HFFc6 (cell line): ENCODE measurements at places on chromosomes 2 and 18. TPM values are rescaled to one million over a fixed set of nuclear protein-coding genes. Genes with fewer than 3 reads are reported as not detected.

The FAHD2A gene
- 26.4 to 27.2 TPM (median 26.8 TPM) in 3 replicates for total RNA-seq

DNA sequence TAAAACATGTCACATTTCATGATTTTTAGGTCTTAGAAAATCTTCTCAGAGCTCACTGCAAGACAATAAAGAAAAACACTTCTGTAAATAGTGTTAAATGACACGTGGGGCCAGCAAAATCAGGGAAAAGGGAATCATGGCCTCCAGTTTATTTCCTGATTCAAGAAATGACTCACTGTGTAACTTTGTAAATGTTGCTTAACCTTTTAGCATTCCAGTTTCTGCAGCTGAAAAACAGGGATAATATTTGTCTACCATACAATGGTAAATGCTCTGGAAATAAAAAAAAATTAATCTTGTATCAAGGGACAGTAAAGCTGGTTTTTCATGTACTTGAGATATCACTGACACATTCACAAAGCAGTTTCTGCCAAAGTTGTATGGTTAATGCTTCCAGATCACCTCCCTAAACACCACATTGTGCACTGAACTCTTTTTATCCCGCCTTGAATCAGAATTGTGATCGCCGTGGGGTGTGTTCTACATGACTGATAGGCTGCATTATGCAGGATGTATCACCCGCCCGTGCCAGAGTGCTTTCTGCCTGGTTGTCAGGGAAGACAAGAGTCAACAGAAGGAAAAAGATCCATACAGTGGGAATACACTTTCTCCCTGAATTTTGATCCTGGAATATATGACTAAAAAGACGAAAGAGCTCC, 238.8 kb downstream of the IKZF2 start:
- DNase-seq: peak; percentile 57

GRCh38 chr2:46779447-46779941, 136.1 kb downstream of the MCFD2 start:
- no peak for DNase-seq

DNA sequence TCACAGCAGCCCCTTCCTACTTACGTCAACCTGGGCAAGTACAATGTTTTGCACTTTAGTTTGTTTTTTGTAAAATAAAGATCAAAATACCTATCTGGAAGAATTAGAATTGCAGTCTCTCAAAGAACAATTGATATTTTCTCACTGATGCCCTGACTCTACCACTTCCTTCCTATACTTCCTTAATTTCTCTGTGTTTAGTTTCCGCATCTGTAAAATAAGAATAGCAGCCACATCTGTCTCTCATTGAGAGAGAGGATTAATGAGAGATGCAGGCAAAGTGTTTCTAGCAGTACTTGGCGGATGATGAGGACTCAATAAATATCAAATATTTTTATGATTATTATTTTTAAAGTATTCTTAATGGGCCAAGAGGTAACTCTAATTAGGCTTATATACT, 122.6 kb upstream of the PIEZO2 start:
- DNase-seq: no peak

DNA sequence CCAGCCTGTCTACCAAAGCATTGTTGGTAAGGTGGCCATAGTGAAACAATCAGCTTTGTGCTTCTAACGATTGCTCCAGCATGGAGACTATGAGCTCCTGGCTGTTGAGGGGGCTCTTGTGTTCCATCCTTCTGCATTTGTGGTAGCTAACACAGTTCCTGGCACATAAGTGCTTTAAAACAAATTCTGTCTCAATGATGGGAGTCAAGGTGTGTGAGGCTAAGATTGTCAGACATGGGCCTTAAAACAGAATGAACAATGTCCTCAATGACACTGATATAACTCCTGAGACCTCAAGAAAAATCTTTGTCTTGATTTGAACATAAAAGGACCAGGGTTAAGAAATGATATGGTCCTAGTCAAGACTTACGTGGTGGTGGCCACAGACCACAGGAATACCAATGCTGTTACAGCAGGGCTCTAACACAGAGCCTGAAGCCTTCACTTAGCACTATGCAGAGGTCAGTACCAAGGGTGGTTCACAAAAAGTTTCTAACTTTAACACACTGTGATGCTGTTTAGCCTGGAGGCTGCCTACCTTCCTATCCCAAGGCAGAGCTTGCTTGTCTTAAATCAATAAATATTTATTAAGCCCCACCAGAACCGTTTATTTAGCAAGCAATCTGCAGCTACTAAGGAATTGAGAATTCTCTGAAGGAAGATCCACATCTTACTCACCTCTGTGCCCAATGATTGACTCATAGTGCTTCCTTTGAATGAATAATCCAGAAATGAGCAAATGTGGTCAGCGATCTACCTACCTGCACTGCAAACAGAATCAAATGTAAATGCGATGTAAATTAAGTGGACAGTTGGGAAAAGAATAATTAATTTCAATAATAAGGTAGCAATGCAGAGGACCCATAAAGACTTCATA, 35.1 kb downstream of the EVA1A start:
- DNase-seq: peak; percentile 43

GRCh38 chr2:61689568-61689967, 151.4 kb upstream of the XPO1 start:
- no peak for DNase-seq
